Vagina (tissue), 2 donors: ENCODE measurements at places on chromosomes 5 and 9. TPM values are rescaled to one million over a fixed set of nuclear protein-coding genes. Genes with fewer than 3 reads are reported as not detected.

The PCDHGA9 gene
- total RNA-seq: 8.8 TPM

The HBEGF gene
- total RNA-seq: 16.2 TPM

The GGTA1 gene
- 18.4 TPM for total RNA-seq

The NRG2 gene
- 5.2 TPM for total RNA-seq

The FBXO10 gene
- 14.0 TPM for total RNA-seq

The ANKRD18B gene
- 5.9 TPM for total RNA-seq

The ZNF367 gene
- 0.74 TPM for total RNA-seq

The ORM2 gene
- total RNA-seq: not detected

The SOX30 gene
- total RNA-seq: not detected

The SLC9A3 gene
- total RNA-seq: 3.9 TPM

The CDC25C gene
- 2.0 TPM for total RNA-seq

The SPAG8 gene
- not detected for total RNA-seq

The CDH6 gene
- 5.2 TPM for total RNA-seq

The PPIC gene
- total RNA-seq: 21.6 TPM

The SLC36A2 gene
- total RNA-seq: not detected

The SCAMP1 gene
- total RNA-seq: 21.9 TPM

The SLC34A1 gene
- total RNA-seq: not detected

The CFAP77 gene
- not detected for total RNA-seq

The LCN9 gene
- total RNA-seq: not detected

The SHOC1 gene
- total RNA-seq: 0.25 TPM

The IFNA21 gene
- not detected for total RNA-seq

The EQTN gene
- total RNA-seq: not detected

The TPPP gene
- total RNA-seq: 4.7 TPM

The ISCA1 gene
- 20.4 TPM for total RNA-seq

The SPINK13 gene
- total RNA-seq: not detected

The GPR151 gene
- not detected for total RNA-seq

The TEK gene
- total RNA-seq: 12.5 TPM

The FAM169A gene
- total RNA-seq: 0.98 TPM

The TPM2 gene
- 460 TPM for total RNA-seq

The MEIKIN gene
- total RNA-seq: not detected

The FSTL4 gene
- total RNA-seq: 3.7 TPM

The IRX2 gene
- total RNA-seq: 3.7 TPM
